Kidney epithelial cell (primary cell): ENCODE measurements at places on chromosomes 1 and 21. TPM values are rescaled to one million over a fixed set of nuclear protein-coding genes. Genes with fewer than 3 reads are reported as not detected.

DNA sequence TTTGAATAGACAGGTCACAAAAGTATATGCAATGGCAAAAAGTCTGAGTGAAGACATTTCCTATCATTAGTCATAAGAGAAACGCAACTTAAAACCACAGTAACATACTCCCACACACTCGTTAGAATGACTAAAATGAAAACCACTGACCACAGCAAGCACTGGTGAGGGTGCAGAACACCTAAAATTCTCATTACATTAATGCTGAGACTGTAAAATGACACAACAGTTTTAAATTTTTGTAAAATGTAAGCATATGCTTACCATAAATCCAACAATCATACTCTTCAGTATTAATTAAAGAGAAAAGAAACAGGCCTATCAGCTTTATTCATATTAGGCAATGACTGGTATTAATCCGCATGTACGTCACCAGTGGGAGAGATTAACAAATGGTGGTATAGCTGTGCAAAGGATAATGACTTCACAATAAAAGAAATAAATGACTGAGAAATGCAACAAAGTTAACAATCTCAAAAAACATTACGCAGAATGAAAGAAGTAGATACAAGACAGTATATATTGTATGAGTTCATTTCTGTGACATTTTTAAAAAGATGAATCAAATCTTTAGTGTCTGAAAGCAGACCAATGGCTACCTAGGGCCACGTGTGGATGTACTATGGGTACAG is 253.5 kb downstream of the AKT3 start:
- DNase-seq: peak; percentile 78

GRCh38 chr1:179881642-179882252 is 338 bp upstream of the TOR1AIP1 start:
- peak; percentile 58 for DNase-seq

DNA sequence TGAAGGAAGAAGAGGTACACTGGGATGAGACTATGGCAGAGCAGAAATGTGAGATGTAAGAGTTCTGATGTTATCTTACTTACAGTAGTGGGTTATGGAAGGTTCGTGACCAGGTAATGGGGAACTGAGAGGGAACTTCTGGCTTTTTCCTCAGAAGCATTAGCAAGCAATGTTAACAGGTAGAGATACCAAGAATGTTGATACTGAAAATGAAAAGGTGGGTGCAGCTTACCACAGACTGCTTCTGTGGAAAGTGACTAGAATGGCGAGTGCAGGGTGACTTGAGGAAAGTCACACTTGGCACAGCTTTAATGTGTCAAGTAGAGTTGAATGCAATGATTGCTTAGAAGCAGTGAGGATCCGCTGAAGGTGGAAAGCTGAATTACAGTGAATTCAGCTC is 70.8 kb downstream of the PLA2G4A start:
- no peak for DNase-seq

Gene IL23R
- not detected in 2 replicates for total RNA-seq

- DNase-seq: no peak
Measured at GRCh38 chr21:42003051-42003461, 7.1 kb downstream of the ZBTB21 start.

DNA sequence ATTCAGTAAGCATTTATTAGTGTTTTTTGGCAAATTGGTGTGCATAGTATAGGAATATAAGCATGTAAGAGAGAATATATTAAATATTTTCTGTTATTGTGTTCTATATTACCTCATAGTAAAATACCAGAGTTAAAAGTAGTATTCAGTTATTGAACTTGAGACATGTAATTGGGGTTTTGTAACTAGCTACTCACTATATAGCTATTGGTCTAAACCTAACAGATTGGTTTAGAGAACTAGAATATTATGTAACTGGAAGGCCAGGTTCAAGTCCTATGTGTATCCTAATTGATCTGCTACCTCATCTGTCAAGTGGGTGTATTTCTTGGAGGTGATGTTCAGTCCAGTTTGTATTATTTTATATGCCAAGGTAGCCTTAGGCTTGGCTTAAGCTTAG is 26.3 kb downstream of the CLIC4 start:
- DNase-seq: no peak

DNA sequence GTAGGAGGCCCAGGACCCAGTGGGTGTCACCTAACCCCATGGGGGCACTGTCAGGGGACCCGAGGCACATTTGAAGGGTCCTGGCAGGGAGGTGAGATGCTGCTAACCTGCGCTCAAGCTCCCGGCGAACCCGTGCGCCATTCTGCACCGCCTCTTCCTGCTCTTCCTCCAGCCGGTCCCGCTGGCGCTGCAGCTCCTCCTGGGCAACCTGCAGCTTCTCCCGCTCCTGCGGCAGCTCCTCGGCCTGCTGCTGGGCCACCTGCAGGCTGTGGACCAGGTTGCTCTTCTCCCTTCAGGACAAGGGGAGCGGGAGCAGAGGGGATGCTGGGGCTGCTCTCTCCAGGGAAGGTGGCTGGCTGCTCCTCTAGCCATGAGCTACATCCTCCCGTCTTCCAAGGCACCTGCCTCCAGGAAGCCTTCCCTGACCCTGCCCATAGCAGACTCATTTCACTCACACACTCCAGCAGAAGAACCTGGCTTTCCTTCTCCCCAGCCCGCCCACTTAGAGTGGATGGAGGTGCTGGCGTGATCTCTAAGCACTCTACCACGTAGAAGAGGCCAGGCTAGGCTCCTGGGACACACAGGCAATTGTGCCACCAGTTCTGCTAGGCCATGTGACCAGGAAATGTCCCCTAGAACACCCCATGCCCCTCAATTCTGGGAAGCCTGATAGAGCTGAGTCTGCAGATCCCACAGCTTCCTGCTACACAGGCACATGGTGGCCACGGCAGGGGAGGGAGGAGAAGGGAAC is 15.2 kb upstream of the NBPF1 start:
- no peak for DNase-seq

Gene CORT
- total RNA-seq: not detected in 2 replicates
